Stimulated activated CD4-positive, alpha-beta T cell treated with anti-CD3 and anti-CD28 coated beads, Interleukin-1b, Interleukin-23, amount 100 ng/mL, for 1 hour (primary cell): ENCODE measurements at places on chromosomes 16 and 17.

DNA sequence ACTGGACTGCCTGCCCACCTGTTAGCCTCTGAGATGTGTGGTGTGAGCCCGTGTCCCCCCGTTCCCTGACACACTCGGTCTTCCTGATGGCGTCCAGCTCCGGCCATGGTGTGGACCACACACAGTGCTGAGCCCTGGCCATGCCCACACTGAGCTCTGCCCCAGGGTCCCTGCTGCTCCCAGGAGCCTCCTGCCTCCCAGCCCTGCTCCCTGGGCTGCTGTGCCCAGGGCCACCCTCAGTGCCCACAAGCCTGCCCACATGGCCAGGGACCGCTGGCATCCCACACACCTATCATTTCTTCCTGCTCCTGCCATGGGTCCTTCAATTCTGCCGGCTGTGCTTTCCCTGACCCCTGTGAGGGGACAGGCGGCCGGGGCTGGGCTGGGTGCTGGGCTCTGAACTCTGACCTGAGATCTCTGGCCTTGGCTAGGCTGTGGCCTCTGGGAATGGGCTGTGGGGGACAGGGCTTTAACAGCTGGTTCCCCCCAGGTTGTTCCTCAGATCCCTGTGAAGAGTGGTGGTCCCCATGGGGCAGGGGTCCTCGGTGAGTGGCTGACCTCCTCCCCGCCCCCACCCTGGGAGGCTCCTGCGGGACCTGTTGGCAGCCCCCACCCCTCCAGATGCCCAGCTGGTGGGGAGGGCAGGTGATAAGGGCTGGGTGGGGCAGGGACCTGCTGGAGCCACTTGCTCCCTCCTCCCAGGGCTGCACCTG is 4.0 kb downstream of the CEMP1 start:
- no peak for DNase-seq

DNA sequence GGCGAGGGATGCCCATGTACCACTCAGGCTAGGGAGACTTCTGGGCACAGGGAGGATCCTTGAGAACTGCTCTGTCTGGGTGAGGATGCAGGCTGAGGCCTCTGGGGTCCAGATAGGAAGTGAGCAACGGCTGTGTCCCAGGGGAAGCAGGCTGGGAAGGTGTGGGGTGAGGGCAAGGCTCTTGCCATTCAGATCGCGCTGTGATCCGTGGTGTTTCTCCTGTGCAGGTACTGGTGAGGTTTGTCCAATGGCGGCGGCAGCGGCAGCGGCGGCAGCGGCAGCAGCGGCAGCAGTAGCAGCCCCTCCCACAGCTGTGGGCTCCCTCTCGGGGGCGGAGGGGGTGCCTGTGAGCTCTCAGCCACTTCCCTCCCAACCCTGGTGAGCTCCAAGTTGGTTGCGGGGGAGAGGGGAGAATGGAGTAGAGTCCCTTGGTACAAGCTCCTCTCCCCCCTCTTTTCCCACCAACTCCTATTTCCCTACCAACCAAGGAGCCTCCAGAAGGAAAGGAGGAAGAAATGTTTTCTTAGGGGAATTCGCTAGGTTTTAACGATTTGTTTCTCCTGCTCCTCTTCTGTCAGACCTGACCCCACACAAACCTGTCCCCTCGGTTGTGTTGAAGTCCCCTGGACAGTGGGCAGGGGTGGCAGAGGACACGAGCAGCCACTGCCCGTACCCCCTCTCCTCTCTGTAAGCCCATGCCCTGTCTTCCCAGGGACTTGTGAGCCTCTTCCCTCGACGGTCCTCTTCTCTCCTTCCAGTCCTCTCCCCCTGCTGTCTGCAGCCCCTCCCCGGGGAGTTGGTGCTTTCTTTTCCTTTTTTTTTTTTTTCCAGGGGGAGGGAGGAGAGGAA is 1.9 kb upstream of the PRRT2 start:
- no peak for DNase-seq

- DNase-seq: no peak
These were observed 209.4 kb upstream of the CIBAR2 start for GRCh38 chr16:85321509-85322271.

GRCh38 chr16:56303880-56304279 is 112.6 kb downstream of the GNAO1 start:
- DNase-seq: no peak

- DNase-seq: no peak
These were observed 385.2 kb upstream of the ZFHX3 start for GRCh38 chr16:73432850-73433730.

DNA sequence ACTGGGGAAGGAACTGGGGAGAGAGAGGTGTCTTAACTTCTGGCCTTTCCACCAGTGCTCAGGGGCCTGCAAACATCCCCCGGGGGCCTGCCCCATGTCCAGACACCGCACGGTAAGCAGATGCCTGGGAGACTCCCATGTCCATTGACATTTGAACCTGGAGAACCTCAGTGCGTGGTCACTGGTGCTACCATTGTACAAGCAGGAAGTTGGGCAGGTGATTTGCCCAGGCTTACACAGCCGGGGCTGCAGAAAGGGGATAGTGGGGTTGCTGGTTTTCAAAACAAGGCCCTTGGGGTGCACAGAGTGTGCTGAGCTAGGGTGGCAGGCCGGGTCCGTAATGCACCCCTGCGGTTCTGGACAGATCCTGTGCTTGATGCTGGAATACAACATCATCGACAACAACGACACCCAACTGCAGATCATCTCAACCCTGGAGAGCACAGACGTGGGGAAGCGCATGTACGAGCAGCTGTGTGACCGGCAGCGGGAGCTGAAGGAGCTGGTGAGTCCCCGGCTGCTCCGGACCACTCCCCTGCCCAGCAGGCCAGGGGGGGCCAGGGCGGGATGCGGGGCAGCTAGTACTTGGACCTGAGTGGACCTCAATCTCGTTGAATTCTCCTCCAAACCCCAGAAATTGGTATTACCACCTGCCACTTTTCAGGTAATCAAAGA is 77.7 kb upstream of the PLCG2 start:
- DNase-seq: no peak

DNA sequence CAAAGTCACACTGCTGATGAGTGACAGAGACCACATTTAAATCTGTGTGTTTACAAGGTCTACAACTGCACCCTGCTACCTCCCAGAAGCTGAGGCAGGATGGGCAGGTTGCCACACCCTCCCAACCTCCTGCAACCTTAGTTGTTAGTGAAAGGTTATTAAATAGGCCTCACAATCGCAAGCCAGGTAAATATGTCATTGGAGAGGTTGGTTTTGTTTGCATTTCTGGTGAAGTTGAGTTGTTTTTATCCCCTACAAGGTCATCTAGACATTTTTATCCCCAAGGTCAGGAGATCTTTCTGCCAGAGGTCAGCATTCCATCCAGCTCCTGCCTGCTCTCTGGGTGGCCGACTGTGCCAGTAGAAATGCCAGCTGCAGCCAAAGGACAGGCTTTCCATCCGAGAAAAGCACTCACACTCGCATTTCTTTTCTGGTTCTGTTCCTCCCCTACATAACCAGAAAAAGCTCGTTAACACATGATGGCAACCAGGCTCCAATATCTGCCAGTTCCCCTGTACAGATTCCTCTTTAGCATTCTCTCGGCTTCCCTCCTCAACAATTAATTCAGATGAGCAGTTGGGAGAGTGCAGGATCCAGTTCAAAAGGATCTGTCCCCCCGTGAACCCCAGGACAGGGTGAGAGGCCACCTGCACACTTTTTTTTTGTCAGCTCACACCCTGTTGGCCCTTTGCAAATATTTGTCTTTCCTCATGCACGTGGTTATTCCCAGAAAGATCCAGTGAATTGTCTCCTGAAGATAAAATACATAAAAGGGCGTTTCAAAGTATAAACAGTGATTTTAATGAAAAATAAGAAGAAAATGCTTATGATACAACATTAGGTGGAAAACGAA is 562.8 kb downstream of the MAF start:
- no peak for DNase-seq

GRCh38 chr16:30875871-30876801 is 17.7 kb downstream of the BCL7C start:
- DNase-seq: no peak

GRCh38 chr17:12422651-12423050 is 243.0 kb upstream of the MYOCD start:
- no peak for DNase-seq

GRCh38 chr16:47644166-47644565 is 183.0 kb downstream of the PHKB start:
- no peak for DNase-seq

- no peak for DNase-seq
These were observed 7.6 kb downstream of the CCDC57 start for GRCh38 chr17:82204831-82205719.

- DNase-seq: no peak
These were observed 20.9 kb downstream of the HAPSTR1 start for GRCh38 chr16:9112166-9112843.

GRCh38 chr16:10921536-10922327 is 20.5 kb downstream of the DEXI start:
- no peak for DNase-seq

DNA sequence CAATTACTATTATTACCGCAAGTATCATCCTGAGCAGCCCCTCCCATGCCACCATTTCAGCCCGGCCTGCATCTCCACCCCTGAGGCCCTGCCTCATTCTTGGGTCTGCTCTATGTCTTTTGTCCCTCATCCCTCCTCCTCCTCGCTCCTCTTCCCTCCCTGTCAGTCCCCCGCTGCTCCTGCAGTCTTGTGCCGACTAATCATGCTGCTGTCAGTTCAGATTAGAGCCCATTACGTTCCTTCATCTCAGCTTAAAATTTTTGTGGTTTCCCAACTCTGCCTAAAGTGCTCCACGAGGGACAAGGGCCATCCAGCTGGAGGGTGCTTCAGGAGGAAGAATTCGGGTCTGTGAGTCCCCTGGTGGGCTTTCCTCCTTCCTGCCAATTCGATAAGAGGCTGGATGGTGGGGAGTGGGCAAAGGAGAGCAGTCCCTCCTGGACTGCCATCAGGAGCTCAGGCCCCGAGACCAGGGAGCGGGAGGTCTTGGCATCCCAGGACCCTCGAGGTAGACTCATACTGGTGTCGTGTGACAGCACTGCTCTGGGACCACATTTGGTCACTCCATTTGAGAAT is 32.9 kb upstream of the GOSR2 start:
- no peak for DNase-seq

GRCh38 chr16:89018282-89019158 is 41.5 kb upstream of the CBFA2T3 start:
- DNase-seq: no peak
